ENCODE measurements at places on chromosomes 16 and 17. TPM values are rescaled to one million over a fixed set of nuclear protein-coding genes. Genes with fewer than 3 reads are reported as not detected.

- peak; percentile 81 for DNase-seq
These were observed 481 bp downstream of the MYO19 start for GRCh38 chr17:36533935-36534839.

Gene TBC1D3K
- total RNA-seq = not detected

DNA sequence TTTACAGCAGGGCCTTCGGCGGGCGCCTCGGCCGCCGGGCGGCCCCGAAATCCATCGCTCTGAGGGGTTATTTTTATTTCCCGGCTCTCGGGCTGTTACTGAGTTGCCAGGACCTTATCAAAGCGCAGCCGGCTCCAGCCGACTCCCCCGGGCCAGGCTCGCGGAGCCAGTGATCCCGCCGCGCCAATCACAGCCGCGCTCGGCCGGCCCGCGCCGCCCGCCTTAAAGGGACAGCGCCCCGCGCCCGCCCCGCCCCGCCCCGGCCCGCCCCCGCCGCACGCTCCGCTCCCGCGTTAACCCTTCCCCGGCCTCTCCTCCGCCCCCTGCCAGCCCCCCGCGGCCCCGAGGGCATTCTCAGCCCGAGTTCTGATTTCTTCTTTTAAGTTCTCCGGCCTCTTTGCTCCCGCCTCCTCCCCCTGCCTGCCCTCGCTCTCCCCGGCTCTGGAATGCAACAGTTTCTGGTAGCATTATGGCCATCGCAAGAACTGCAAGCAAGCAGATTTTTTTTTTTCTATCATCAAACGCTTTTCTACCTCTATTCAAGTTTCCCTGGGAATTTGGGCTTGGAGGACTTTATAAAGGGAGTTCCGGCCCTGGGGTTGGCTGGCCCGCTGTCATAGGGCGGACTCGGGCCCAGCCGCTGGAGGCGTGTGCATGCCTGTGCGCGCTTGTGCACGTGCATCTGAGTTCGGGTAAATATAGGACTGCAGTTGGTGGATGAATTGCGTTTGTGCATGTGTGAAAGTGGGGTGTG lies at the start of gene AXIN2:
Gene AXIN2, minus strand, starts transcription at position 197 of the 754 bp plus-strand sequence. CDS start 3,028 bp downstream, outside the sequence.
- DNase-seq = peak; percentile 93

DNA sequence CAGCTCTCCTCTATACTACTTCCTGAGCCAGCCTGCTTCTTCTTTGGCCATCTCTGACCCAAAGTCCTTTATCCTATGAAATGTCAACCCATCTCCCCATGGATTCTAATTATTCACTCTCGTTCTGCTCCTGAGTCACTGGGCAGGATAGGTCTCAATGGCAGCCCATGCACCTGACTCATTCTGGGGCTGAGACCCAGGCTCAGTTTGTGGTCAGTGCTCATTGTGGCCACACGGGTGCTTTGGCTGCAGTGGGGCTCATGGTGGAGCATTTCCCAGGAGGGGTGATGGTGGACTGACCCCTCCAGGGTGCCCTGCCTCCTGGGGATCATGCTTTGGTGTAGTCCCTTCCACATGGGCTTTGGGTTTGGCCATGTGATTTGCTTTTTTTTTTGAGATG lies 154.8 kb upstream of the WSCD1 start:
- no peak for DNase-seq

DNA sequence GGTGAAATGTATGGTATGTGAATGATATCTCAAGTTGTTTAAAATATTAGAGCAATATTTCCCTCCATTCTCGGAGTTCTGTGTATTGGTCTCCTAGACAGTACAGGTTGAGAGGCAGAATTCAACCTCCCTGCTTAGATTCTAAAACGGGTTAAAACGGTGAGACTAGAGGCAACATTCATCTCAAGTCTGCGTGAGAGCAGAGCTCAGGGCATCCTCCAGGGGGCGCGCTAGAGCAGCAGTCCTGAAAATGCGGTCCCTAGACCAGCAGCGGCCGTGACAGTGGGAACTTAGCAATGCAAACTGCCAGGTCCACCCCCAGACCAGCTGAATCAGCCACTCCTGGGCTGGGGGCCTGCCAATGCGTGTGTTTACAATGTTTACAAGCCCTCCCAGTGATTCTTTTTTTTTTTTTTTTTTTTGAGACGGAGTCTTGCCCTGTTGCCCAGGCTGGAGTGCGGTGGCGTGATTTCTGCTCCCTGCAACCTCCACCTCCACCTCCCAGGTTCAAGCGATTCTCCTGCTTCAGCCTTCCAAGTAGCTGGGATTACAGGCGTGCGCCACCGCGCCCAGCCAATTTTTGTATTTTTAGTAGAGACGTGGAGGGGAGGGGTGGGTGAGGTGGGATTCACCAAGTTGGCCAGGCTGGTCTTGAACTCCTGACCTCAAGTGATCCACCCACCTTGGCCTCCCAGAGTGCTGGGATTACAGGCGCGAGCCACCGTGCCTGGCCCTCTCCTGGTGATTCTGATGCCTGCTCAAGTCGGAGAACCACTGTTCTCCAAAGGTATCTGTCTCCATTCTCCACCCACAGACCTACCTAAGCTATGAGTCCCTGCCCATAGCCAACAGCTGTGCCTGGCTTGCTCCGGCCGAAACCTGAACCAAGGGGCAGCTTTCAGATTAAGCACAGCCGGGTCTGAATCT lies 24.2 kb downstream of the KLHL36 start:
- peak; percentile 60 for DNase-seq

GRCh38 chr17:82911822-82912221 lies 72.0 kb upstream of the ZNF750 start:
- no peak for DNase-seq

Gene FUS
- 158 TPM for total RNA-seq

GRCh38 chr17:30253312-30253711 lies 17.8 kb upstream of the SLC6A4 start:
- no peak for DNase-seq

GRCh38 chr16:11094857-11095565 lies 150.6 kb downstream of the CLEC16A start:
- DNase-seq = no peak

GRCh38 chr17:10380631-10381408 lies 8.0 kb upstream of the MYH13 start:
- no peak for DNase-seq

GRCh38 chr16:12111223-12111622 lies 134.7 kb downstream of the SNX29 start:
- no peak for DNase-seq

Gene SSTR5
- total RNA-seq = 0.25 TPM

- peak; percentile 81 for DNase-seq
These were observed 1.4 kb downstream of the EIF5A start for GRCh38 chr17:7308625-7309433.

GRCh38 chr16:47161464-47161863 lies 17.7 kb upstream of the NETO2 start:
- no peak for DNase-seq

DNA sequence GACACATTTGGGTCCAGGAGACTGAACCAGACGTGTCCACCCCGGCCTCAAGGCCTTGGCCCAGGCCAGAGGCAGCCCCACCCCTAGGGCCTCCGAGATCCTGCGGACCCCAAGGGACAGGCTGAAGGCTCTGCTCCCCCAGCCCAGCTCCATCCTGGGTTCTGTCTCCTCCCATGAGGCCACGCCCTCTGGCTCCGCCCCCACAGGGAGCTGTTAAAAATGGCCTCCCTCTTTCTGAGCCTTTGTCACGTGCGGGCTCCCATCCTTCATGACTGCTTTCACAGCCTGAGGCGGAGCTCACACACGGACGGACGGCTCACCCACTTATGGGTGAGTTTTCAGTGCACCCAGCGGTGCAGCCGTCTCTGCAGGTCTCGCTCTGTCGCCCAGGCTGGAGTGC lies 6.5 kb upstream of the CACNA1H start:
- DNase-seq = no peak

Gene TMEM235
- total RNA-seq = not detected

- no peak for DNase-seq
These were observed 46.2 kb downstream of the XPO6 start for GRCh38 chr16:28165598-28165997.

Gene SMTNL2
- total RNA-seq = not detected

GRCh38 chr17:50692448-50693035 lies 15.2 kb downstream of the ANKRD40 start:
- no peak for DNase-seq

Data from left colon (tissue), 2 donors.